Mesenchymal stem cell (in vitro differentiated cells and primary cell): ENCODE measurements at places on chromosomes 6 and 20.

- H3K27me3 ChIP-seq, result peaks cover 13% of the 10 kb centered on the region
- H3K4me3 ChIP-seq, result no peak overlapping the region
- no peak for DNase-seq
- H3K27ac ChIP-seq, result no peak overlapping the region
- no peaks in the 10 kb centered on the region for H3K36me3 ChIP-seq
These were observed 50.3 kb downstream of the FOXA2 start for GRCh38 chr20:22533823-22534751.

- no peaks in the 10 kb centered on the region for H3K27me3 ChIP-seq
- DNase-seq, result peak; percentile 84
- peak overlapping the region; percentile 69 for H3K27ac ChIP-seq
These were observed 61.6 kb upstream of the SNX9 start for GRCh38 chr6:157761331-157761921.

DNA sequence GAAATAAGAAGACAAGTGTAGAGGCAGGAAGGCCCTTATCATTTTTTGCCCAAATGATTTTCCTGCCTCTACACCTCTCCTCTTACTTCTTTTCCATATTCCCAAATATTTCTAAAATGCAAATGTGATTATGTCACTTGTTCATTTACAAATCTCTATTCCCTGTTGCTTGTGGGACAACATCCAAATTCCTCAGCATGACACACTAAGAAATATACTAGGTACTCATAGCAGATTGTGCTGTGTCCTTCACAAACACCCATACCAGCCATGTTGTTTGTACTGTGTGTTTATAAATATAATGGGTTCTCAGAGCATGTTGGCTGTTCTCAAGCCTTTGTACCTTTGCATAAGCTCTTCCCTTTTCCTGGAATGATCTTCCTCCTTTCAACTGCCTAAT is 17.7 kb upstream of the FYN start:
- H3K27ac ChIP-seq, result no peak overlapping the region
- no peak for DNase-seq
- H3K36me3 ChIP-seq, result no peaks in the 10 kb centered on the region
- H3K4me1 ChIP-seq, result no peaks in the 10 kb centered on the region
- H3K27me3 ChIP-seq, result no peaks in the 10 kb centered on the region
- no peak overlapping the region for H3K4me3 ChIP-seq

DNA sequence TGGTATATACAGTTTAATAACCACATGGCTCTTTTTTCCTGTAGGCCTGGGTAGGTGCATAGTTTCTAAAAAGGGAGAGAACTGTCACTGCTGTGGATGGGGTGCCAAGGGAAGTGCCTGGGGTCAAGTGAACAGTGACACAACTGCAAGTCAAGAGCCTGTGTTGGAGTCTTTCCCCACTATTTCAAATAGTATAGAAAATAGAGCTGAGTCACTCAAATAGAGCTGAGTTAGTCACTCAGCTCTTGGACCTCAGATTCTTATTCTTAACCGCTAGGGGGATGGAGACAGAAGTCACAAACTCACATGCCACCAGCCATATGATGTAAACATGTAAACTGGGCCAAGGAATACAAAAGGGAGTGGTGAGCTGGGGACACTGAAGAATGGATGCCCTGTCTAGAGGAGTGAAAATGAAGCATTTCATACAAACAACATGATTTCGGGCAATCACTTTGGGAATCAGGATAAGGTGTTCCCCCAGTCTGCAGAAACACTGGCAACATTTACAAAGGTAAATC is 2.1 kb downstream of the NQO2 start:
- peak; percentile 88 for DNase-seq
- no peak overlapping the region for H3K4me3 ChIP-seq
- peaks cover 9% of the 10 kb centered on the region for H3K4me1 ChIP-seq

DNA sequence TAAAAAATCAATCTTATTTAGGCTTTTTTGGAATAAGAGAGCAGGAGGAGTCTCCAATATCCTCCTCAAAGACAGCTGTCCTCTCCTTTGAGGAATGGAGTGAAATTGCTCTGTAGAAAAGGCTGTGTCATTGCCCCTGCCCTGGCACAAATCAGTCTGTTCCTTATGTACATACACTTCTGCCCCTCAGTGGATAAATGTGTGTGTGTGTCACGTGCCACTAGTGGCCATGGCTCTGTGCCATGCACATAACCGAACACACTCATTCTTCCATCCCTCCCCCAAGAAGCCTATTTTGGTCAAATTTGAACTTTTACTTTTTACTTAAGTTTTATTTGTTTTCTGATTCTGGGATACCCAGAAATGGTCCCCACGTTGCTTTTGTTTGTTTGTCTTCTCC is 49.2 kb downstream of the ANKS1A start:
- H3K36me3 ChIP-seq, result no peaks in the 10 kb centered on the region
- H3K4me1 ChIP-seq, result no peaks in the 10 kb centered on the region
- no peaks in the 10 kb centered on the region for H3K27me3 ChIP-seq
- no peak for DNase-seq

GRCh38 chr6:33845031-33845745 is 41.4 kb upstream of the MLN start:
- no peak for DNase-seq
- H3K4me3 ChIP-seq, result no peak overlapping the region
- peaks cover 19% of the 10 kb centered on the region for H3K4me1 ChIP-seq
- H3K27ac ChIP-seq, result no peak overlapping the region

GRCh38 chr6:158808941-158809678 is 10.1 kb downstream of the EZR start:
- H3K27me3 ChIP-seq, result no peaks in the 10 kb centered on the region
- H3K4me3 ChIP-seq, result no peak overlapping the region
- DNase-seq, result no peak
- H3K36me3 ChIP-seq, result peaks cover 13% of the 10 kb centered on the region
- peaks cover 32% of the 10 kb centered on the region for H3K4me1 ChIP-seq
- H3K27ac ChIP-seq, result peak overlapping the region; percentile 21

DNA sequence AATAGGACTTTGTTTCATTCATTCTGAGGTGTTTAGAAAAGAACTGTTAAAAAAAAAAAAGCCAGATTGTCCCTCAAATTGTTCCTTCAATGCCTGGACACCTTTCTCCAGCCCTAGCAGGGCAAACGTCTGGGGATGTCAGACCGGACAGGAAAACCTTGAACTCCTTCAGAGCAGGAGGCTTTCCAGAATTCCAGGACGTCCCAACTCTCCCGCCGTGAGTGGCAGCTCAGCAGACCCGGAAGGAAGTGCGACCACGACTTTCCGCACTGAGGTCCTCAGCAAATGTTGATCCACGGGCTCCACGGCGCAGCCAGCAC is 139.1 kb downstream of the DLL1 start:
- peaks cover 8% of the 10 kb centered on the region for H3K4me1 ChIP-seq
- peaks cover 16% of the 10 kb centered on the region for H3K27me3 ChIP-seq
- no peak overlapping the region for H3K4me3 ChIP-seq
- no peak overlapping the region for H3K27ac ChIP-seq
- no peaks in the 10 kb centered on the region for H3K36me3 ChIP-seq

GRCh38 chr6:143700684-143701348 is 23.1 kb downstream of the PHACTR2 start:
- no peaks in the 10 kb centered on the region for H3K27me3 ChIP-seq
- H3K4me1 ChIP-seq, result peaks cover 5% of the 10 kb centered on the region
- peak overlapping the region; percentile 76 for H3K27ac ChIP-seq
- H3K4me3 ChIP-seq, result no peak overlapping the region
- no peak for DNase-seq

DNA sequence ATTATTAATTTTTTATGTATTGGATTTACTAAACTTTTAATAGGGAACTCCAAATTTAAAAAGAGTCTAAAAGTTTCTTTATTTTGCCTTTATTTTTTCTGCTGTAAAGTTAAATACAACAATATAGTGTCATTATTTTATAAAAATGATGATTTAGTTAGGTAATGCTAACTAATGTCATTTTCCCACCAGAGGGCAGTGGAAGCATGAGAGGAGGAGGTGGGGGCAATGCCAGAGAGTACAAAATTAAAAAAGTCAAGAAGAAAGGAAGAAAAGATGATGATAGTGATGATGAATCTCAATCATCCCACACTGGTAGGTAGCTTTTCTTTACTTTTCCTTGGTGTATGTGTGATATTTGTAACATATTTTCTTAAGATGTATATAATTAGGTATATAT is 20.2 kb upstream of the FHL5 start:
- H3K36me3 ChIP-seq, result no peaks in the 10 kb centered on the region
- DNase-seq, result peak; percentile 14
- no peak overlapping the region for H3K27ac ChIP-seq
- no peak overlapping the region for H3K4me3 ChIP-seq
- H3K4me1 ChIP-seq, result no peaks in the 10 kb centered on the region

GRCh38 chr6:11744753-11745152 is 33.9 kb downstream of the ADTRP start:
- peak; percentile 85 for DNase-seq
- no peaks in the 10 kb centered on the region for H3K4me1 ChIP-seq
- no peak overlapping the region for H3K27ac ChIP-seq
- H3K36me3 ChIP-seq, result peaks cover 15% of the 10 kb centered on the region
- no peak overlapping the region for H3K4me3 ChIP-seq

GRCh38 chr20:49976542-49976941 is 6.2 kb upstream of the SNAI1 start:
- H3K27ac ChIP-seq, result no peak overlapping the region
- no peak for DNase-seq
- H3K27me3 ChIP-seq, result no peaks in the 10 kb centered on the region
- H3K4me3 ChIP-seq, result no peak overlapping the region
- H3K4me1 ChIP-seq, result peaks cover 4% of the 10 kb centered on the region

GRCh38 chr6:44554861-44555260 is 167.4 kb downstream of the CDC5L start:
- DNase-seq, result no peak
- no peak overlapping the region for H3K27ac ChIP-seq
- no peaks in the 10 kb centered on the region for H3K36me3 ChIP-seq
- no peak overlapping the region for H3K4me3 ChIP-seq

DNA sequence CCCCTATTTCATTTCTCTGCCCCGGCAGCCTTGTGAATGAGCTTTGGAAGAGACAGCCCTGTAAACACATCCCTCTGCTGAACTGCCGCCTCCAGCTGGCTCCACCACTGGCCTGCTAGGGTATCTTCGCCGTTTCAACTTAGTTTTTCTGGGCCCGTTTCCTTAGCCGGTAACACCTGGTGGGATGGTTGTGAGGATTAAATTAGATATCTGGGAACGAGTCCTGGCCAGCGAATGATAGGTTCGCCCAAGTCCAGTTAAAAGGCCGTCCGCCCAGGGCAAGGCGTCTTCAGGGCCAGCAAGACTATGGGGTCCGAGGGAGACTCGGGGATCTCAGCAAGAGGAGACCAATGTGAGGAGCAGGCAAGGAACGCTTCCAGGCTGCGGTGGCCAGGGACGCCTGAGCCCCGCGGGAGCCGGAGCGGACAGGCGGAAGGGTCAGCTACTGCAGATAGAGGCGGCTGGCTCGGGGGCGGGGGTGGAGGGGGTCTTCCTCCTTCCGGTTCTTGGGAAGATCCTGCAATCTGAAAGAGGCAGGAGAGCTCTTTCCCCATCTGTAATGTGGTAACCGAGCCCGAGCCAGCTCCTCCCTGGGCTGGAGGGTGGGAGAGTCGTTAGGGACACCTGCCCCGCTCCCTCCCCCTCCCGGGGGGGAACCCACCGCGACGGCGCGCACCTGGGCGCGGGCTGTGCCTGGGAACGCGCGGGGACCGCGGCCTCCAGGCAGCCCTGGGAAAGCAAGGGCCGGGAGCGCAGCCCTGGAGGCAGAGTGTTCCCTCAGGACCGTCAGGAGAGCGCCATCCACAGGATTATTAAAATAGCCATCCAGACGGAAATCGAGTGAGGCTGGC is 4.5 kb upstream of the PTCRA start:
- peak overlapping the region; percentile 32 for H3K4me3 ChIP-seq
- no peaks in the 10 kb centered on the region for H3K27me3 ChIP-seq
- DNase-seq, result peak; percentile 31

- peaks cover 5% of the 10 kb centered on the region for H3K4me1 ChIP-seq
- no peaks in the 10 kb centered on the region for H3K27me3 ChIP-seq
- H3K36me3 ChIP-seq, result no peaks in the 10 kb centered on the region
- H3K27ac ChIP-seq, result peak overlapping the region; percentile 53
These were observed 104.4 kb upstream of the LAMP5 start for GRCh38 chr20:9409981-9410380.

DNA sequence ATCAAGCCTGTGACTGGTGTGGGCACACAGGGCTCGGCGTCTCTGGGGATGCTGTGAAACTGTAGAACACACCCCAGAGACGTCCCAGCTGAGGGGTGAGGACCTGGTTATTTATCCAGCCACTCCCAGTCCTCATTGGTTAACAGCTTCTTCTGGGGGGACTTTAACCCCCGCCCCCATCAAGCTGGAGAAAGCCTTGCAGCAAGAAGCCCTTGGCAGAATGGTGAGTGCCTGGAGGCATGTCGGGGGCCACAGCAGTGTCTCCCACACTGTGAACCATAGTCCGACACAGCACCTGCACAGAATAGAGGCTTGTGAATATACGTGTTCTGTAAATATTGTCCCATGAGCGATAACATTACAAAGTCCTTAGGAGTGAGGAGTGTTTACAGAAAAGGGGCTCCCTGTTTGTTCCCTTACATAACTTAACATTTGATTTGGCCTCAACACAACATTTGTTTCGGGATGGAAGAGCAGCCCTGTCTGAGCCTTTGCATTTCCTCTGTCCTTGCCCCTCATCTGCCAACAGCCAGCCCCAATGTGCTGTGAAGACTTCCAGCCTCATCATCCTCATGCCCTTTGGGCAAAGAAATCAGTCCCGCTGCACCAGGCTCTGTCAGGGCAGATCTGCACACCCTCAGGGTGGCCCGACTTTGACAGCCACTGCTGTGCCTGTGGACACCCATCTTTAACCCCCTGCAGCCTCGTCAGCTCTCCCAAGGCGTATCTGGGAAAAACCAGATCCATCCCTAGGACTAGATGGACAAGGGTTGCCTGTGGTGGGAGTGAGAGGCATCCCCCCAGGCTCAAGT is 2.2 kb upstream of the RRBP1 start:
- H3K4me3 ChIP-seq, result no peak overlapping the region
- H3K27ac ChIP-seq, result no peak overlapping the region
- no peak for DNase-seq

- no peaks in the 10 kb centered on the region for H3K4me1 ChIP-seq
- H3K27ac ChIP-seq, result no peak overlapping the region
- H3K27me3 ChIP-seq, result peaks cover 23% of the 10 kb centered on the region
- H3K4me3 ChIP-seq, result no peak overlapping the region
These were observed 17.8 kb downstream of the LRFN2 start for GRCh38 chr6:40569162-40569910.

DNA sequence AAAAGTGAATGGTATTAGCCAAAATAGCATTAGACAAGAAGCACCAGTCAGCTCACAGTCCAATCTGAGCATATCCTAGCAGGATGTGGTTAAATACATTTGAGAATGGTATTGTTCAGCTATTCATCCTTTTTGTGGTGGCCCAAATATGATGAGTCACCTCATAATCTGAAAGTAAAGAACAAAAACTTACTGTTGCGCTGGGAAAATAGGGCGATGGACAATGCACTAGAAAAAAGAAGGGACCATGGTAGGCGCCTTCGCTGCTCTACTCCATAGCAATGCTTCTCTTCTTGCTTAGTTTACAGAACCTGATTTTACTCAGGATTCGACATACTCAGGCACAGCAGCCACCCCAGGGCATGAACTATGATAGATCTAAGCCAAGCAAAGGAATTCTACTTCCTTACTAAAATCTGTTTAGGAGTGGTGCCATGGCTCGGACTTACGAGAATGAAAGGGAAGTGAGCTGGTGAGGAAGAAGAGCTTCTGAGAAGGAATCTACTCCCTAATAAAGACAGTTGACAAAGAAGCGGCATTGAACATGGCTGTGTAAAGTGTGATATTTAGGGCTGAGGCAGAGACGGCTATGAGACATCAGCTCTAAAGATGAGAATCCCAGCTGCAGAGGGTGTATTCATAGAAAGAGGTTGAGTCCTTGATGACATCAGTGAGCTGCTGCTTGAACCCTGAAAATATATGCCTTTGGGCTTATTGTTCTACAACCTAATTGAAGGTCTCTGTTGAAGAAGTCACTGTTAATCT is 16.6 kb upstream of the FBXO9 start:
- peak overlapping the region; percentile 35 for H3K27ac ChIP-seq
- peak; percentile 38 for DNase-seq
- H3K36me3 ChIP-seq, result peaks cover 3% of the 10 kb centered on the region
- H3K4me1 ChIP-seq, result no peaks in the 10 kb centered on the region
- H3K27me3 ChIP-seq, result no peaks in the 10 kb centered on the region
